Aorta (tissue), 5 donors: ENCODE measurements at places on chromosomes 2 and 18. TPM values are rescaled to one million over a fixed set of nuclear protein-coding genes. Genes with fewer than 3 reads are reported as not detected.

DNA sequence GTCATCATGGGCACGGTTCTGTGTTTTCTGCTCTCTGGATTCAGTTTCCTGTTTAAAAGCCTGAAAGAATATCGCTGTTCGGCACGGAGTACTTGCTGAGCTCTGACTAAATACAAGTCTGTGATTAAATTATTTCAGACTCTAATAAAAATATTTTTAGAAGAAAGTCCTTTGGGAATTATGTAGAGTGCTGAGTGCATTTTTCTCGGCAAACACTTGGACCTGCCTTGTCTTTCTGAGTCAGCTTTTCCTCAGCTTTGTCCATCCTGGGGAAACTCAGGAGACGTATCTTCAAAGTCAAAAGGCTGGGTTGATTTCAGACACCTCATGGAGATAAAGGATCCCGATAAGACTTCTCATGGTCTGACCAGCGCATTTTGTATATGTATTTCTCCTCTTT, 45.9 kb downstream of the IL1R2 start:
- peak overlapping the region; percentile 75 for H3K27ac ChIP-seq
- no peak overlapping the region for H3K4me3 ChIP-seq
- H3K4me1 ChIP-seq = peaks cover 2% of the 10 kb centered on the region
- H3K36me3 ChIP-seq = no peaks in the 10 kb centered on the region

- no peaks in the 10 kb centered on the region for H3K27me3 ChIP-seq
- H3K4me1 ChIP-seq = no peaks in the 10 kb centered on the region
- no peak for DNase-seq
- H3K36me3 ChIP-seq = no peaks in the 10 kb centered on the region
Observed at GRCh38 chr2:105865222-105865913, 120.7 kb downstream of the NCK2 start.

DNA sequence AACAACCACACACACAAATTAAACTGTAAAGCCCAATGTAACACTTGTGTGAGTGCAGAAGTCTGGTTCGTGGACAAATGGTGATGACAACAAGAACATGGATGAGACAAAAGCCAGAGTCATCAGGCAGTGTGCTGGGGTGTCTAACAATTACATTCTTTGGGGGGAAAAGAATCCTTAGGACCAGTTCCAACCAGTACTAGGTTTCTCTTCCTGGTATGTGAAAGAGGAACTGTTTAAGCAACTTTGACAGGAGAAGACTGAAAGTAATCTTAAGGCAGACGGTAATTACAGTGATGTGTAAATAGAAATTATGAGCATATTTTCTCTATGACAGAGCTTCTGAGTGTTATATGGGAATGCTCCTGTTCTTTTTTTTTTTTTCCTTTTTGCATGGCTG, 133.4 kb downstream of the AFF3 start:
- H3K27ac ChIP-seq = no peak overlapping the region
- no peaks in the 10 kb centered on the region for H3K27me3 ChIP-seq
- no peak overlapping the region for H3K4me3 ChIP-seq
- H3K36me3 ChIP-seq = no peaks in the 10 kb centered on the region
- H3K4me1 ChIP-seq = no peaks in the 10 kb centered on the region

DNA sequence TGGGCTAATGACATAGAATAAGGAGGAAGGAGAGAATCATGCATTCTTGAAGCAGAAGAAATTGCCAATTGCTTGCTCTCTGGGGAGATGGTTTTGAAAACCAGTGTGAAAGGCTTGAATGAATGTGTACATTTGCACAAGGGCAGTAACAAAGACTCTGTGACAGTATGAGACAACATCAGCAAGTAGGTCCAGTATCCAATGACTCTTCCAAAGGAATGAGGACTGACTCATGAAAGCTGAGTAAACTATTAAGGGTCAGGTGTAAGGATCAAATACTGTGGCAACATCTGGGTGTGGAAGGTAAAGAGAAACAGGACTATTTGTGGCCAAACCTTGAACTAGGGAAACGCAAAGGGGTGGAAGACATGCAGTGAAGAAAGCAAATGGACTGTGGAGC, 886.0 kb upstream of the CHAC2 start:
- no peak overlapping the region for H3K27ac ChIP-seq
- DNase-seq = no peak

DNA sequence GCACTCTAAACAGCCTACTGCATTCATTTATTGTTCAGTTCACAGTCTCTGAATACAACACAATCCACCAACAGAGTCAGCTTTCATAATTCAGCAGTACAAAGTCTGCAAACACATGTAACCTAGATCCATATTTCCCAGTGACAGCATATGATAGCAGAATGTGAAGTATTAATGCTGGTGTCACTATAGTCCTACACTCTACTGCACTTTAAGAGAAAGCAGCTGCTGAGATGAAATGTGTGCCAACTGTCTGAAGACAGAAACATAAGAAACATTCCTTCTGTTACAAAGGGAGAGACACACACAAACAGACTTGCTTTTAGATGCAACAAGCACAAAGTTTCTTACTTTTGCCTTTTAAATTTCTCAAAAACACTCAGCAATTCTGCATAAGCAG, 441.8 kb downstream of the ZEB2 start:
- no peaks in the 10 kb centered on the region for H3K36me3 ChIP-seq
- no peaks in the 10 kb centered on the region for H3K27me3 ChIP-seq
- no peak overlapping the region for H3K27ac ChIP-seq
- no peak overlapping the region for H3K4me3 ChIP-seq

DNA sequence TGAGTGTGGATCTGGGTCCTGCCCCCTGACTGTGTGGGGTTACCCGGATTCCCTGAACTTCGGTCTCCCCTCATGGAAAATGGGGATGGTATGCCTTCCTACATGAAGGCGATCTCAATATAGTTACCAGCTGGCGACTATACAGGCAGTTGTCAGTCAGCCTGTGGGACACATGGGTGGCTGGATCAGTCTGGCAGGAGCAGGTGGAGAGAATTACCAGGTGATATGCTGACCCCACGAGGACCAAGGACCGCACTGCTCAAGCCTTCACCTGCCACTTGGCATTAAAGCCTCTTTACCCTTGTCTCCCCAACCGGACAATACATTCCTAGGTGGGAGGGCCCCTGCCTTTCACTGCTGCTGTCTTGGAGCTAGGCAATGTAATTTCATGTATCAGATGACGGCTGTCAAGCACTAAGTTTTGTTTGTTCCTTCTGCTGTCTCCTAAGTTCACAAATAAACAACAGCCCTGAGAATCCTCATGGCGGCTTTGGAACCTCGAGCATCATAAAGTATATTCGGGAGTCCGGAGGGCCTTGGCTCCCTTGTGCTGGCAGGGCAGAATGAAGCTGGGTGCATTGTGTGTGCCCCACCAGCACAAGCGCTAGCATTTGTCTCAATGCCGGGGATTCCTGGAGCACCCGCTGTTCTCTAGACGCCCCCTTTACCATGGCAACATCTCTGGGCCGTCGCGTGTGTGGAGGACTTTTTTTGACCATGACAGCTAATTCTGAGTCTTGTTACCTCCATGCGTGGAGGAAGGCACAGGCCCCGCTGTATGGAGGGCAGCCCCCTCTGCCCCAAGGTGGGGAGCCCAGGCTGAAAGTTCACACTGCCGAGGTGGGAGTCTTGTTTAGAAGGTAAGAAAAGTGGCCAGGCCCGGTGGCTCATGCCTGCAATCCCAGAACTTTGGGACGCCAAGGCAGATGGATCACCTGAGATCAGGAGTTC, 48.6 kb downstream of the PDCL3 start:
- H3K27me3 ChIP-seq = no peaks in the 10 kb centered on the region
- H3K36me3 ChIP-seq = no peaks in the 10 kb centered on the region
- no peak for DNase-seq
- no peaks in the 10 kb centered on the region for H3K4me1 ChIP-seq
- H3K4me3 ChIP-seq = no peak overlapping the region

DNA sequence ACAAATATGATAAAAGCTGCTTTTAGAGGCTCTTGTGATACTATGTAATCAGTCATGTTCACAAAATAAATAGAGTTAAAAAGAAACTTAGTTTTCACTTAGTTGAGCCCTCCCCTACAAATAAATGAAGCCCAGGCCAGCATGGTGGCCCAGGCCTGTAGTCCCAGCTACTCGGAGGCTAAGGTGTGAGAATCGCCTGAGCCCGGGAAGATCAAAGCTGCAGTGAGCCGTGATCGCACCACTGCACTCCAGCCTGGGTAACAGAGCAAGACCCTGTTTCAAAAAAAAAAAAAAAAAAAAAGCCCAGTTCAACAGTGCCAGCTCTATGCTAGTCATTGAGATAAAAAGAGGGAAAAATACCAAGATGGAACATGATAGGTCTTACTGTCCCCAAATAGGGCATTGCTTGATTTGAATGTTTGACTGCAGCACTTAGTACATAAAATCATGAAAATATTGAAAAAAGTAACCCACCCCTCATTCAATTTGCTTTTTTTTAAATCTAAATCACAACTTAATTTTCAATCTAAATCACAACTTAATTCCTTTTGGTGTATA, 1.5 kb downstream of the ASNSD1 start:
- no peak for DNase-seq
- H3K4me3 ChIP-seq = no peak overlapping the region
- no peaks in the 10 kb centered on the region for H3K36me3 ChIP-seq

DNA sequence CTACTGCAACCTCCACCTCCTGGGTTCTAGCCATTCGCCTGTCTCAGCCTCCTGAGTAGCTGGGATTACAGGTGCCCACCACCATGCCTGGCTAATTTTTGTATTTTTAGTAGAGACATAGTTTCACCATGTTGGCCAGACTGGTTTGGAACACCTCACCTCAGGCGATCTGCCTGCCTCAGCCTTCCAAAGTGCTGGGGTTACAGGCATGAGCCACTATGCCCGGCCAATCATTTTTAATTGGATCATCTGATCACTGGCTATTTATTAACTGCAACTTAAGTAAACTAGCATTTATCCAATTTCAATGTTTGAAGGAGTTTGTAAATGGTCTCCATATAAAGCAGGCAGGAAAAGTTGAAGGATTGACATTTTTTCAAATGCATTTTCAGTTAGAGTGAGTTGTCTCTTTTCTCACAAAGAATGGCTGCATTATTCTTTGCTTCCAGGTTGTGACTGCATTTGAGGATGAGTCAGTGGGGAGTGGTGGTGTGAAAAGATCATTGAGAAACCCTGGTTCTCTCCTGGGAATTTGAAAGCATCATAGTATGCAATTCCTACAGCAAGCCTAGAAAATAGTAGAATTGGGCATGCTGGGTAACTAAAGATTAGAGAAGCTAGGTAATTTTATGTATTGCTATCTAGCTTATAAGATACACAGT, 431.1 kb upstream of the ZEB2 start:
- DNase-seq = no peak
- H3K4me1 ChIP-seq = no peaks in the 10 kb centered on the region
- no peak overlapping the region for H3K4me3 ChIP-seq
- H3K36me3 ChIP-seq = no peaks in the 10 kb centered on the region
- no peaks in the 10 kb centered on the region for H3K27me3 ChIP-seq
- H3K27ac ChIP-seq = no peak overlapping the region

DNA sequence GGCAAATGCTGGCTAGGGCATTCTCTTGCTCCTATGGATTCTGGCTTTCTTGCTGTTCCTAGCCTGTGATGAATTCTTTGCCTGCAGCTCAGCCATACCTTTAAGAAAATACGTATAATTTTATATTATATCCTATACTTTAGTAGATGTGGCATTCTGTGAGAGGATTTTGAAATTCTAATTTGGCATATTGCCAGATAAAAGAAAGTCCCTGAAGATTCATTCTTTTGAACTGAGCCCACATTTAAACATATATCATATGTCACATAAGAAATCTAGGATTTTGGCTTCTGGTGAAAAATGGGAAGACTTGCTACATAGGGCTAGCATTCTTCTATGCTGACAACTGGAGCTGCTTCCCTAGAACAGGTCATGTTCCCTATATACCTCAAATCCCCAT, 91.4 kb upstream of the LYPD1 start:
- H3K4me3 ChIP-seq = no peak overlapping the region
- no peaks in the 10 kb centered on the region for H3K4me1 ChIP-seq
- H3K27me3 ChIP-seq = no peaks in the 10 kb centered on the region
- no peaks in the 10 kb centered on the region for H3K36me3 ChIP-seq

DNA sequence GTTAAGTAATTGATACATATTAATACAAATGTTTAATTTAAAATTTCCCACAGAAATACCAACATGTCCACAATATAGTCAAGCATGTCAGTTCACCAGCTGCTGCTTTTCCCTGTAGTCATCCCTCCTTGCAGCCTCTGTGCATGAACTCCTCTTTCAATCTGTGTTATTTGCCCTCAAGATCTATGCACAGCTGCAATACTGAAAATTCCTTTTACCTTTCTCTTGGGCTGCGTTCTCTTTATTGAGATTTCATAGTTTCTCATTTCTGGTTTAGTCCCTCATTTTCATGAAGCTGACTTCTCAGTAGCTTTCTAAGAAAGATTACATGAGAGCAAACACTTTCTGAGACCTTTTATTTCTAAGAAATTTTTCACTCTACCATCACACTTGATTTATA, 464.9 kb downstream of the PARD3B start:
- H3K27me3 ChIP-seq = no peaks in the 10 kb centered on the region
- no peaks in the 10 kb centered on the region for H3K36me3 ChIP-seq
- H3K4me1 ChIP-seq = no peaks in the 10 kb centered on the region
- no peak overlapping the region for H3K27ac ChIP-seq

- H3K4me1 ChIP-seq = no peaks in the 10 kb centered on the region
- H3K36me3 ChIP-seq = no peaks in the 10 kb centered on the region
- H3K27me3 ChIP-seq = no peaks in the 10 kb centered on the region
Observed at GRCh38 chr18:59070181-59070912, 69.3 kb upstream of the SEC11C start.

DNA sequence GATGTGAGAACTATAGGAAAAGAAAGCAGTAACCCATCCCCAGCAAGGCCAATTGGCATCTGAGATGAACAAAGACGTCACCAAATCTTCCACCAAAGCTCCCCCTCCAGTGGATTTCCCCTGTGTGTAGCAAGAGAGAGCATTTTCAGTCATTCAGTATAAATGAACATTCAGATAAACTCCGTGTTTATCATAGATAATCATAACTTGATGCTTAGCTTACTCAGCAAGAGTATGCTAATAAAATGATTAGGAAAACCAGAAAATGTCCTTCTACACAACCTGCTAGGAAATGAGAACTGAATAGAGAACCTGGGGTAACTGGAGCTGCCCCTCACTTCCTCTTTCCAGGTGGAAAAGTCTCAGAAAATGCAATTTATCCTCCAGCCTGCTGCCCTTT, 198.0 kb upstream of the CCDC150 start:
- no peaks in the 10 kb centered on the region for H3K4me1 ChIP-seq
- H3K27me3 ChIP-seq = no peaks in the 10 kb centered on the region
- no peaks in the 10 kb centered on the region for H3K36me3 ChIP-seq
- DNase-seq = no peak

DNA sequence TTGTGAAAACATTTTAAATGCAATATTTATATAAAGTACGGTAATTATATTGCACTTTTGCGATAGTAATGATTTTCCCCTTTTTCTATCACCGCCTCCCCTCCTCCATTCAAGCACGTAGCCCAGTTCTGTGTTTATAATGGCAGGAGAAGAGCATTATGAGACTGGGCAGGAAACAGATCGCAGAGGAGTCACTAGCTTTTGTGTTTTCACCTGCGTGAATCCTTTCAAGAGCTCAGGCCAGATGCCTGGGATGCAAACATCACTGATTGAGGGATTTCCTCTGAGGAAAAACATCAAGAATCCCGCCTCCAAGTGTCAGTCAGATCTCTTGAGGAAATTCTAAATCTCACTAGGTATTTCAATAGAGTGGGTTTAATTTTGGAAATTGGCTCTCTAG, 178.4 kb upstream of the FN1 start:
- H3K4me3 ChIP-seq = no peak overlapping the region
- DNase-seq = no peak
- H3K27ac ChIP-seq = no peak overlapping the region
- no peaks in the 10 kb centered on the region for H3K36me3 ChIP-seq

- H3K4me1 ChIP-seq = no peaks in the 10 kb centered on the region
- H3K36me3 ChIP-seq = no peaks in the 10 kb centered on the region
- no peak for DNase-seq
- H3K27ac ChIP-seq = no peak overlapping the region
- H3K4me3 ChIP-seq = no peak overlapping the region
- H3K27me3 ChIP-seq = no peaks in the 10 kb centered on the region
Observed at GRCh38 chr2:140862181-140862580, 1268.6 kb downstream of the LRP1B start.

Gene DCC
- not detected for total RNA-seq

Gene AGFG1
- 81.3 TPM for total RNA-seq

Gene FLACC1
- 6.7 TPM for total RNA-seq

Gene ASB18
- not detected for total RNA-seq
